ENCODE measurements at places on chromosomes 5 and 9. TPM values are rescaled to one million over a fixed set of nuclear protein-coding genes. Genes with fewer than 3 reads are reported as not detected.

- DNase-seq = no peak
Observed at GRCh38 chr5:168438349-168438748, 47.9 kb upstream of the RARS1 start.

DNA sequence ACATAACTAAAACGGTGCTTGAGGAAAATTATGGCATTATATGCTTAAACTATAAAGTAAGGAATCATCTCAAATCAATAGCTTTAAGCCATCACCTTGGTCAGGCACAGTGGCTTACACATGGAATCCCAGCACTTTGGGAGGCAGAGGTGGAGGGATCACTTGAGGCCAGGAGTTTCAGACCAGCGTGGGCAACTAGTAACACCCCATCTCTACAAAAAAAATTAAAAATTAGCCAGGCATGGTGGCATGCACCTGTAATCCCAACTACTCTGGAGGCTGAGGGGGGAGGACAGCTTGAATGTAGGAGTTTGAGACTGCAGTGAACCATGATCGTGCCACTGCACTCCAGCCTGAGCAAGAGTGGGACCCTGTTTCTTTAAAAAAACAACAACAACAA lies 22.6 kb downstream of the ACTL7A start:
- no peak for DNase-seq

PCDHB4 gene
- 0.08 TPM for polyA plus RNA-seq

- no peak for DNase-seq
Observed at GRCh38 chr5:170161069-170161468, 55.4 kb downstream of the FOXI1 start.

FRMD3 gene
- polyA plus RNA-seq = 0.19 TPM

GRCh38 chr9:137612741-137613142 lies 6.1 kb upstream of the EHMT1 start:
- DNase-seq = no peak

LAMC3 gene
- polyA plus RNA-seq = 1.4 TPM

DNA sequence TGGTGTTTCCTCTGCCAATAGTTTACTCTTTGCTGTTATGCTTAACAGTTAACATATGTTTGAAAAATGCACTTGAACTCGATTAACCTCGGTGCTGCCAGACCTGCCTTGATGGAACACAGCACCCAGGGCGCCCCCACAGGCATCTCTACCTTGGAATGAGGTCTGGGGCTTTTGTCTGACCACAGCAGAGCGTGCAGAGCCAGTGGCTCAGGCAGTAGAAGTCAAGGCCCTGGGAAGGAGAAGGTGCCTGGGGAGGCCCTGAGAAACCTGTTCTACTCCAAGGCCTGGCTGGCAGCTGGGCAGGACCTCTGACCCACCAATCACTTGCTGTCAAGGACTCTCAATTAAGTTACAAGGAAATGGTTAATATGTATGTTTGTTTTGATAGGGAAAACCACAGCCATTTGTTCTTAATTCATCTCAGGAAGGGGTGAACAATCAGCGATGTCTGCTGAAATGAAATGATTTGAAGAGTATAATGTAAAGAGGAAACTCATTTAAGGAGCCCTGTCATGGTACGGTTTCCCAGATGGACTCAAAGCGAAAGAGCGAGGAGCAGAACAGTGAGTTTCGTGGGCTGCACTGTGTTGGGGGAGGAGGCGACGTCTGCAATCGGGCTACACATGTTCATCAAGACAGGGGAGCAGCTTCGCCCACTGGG lies 21.9 kb downstream of the MACROH2A1 start:
- no peak for DNase-seq

DNA sequence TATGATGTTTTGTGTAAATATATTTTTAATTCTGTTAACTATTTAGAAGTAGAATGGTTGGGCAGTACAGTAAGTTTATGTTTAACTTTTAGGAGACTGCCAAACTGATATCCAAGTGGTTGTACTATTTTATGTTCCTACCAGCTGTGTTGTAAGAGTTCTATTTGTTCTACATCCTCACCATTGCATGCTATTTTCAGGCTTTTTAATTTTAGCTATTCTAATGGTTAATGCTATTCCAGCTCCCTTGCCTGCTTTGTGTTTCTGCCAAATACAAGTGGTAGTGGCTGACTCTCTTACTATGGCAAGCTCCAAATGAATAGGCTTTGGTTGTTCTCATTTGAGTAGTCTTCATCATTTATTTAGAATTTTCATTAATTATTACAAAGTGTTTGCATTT lies 476.4 kb downstream of the KIF4B start:
- DNase-seq = no peak

DNA sequence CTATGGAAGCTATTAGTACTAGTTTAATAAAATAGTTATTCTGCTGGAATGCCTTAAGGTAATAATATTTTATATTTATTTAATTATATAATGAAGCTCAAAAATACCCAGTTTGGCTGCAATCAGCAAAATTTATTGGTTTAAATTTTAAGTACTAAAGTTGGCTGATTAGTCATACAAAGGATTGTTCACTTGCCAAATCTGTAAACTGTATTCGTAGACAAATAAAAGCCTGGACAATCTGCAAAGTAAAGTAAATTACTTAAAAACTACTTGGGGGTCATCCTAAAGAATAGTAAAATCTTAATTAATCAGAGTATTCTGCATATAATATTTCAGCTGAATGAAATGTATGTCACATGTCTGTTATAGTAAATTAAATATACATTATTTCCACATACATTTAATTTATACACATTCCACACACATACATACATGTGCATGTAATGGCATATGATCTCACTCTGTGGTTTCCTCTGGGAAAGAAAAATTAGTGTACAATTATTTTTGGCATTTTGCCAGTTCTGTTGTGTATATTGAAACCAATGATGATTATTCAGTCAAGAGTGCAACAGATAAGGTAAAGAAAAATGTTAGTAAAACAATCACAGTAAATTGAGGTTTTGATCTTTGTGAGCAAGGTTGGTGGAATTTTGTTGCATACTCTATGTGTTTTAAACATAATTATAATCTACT lies 455.9 kb downstream of the CDH9 start:
- no peak for DNase-seq

DNA sequence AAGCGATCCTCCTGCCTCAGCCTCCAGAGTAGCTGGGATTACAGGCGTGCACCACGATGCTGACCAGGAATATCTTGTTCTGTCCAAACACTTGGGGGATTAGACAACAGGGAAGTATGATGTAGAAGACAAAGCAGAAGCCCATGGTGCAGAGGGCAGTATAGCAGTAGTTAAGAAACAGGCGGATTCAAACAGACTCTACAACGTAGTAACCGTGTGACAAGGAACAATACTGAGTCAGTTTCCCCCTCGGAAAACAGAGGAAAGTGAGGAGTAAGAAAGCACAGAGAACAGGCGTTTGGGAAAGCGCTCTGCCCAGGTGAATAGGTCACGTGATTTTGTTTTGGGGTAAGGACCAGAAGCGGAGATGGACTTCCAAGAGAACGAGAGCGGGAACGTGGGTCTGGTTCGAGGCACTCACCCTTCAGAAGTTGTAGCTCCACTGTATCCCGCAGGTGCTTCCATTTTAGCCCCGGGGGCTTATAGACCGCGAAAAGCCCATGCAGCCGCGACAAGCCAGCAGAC lies 306 bp downstream of the TRUB2 start:
- no peak for DNase-seq

DNA sequence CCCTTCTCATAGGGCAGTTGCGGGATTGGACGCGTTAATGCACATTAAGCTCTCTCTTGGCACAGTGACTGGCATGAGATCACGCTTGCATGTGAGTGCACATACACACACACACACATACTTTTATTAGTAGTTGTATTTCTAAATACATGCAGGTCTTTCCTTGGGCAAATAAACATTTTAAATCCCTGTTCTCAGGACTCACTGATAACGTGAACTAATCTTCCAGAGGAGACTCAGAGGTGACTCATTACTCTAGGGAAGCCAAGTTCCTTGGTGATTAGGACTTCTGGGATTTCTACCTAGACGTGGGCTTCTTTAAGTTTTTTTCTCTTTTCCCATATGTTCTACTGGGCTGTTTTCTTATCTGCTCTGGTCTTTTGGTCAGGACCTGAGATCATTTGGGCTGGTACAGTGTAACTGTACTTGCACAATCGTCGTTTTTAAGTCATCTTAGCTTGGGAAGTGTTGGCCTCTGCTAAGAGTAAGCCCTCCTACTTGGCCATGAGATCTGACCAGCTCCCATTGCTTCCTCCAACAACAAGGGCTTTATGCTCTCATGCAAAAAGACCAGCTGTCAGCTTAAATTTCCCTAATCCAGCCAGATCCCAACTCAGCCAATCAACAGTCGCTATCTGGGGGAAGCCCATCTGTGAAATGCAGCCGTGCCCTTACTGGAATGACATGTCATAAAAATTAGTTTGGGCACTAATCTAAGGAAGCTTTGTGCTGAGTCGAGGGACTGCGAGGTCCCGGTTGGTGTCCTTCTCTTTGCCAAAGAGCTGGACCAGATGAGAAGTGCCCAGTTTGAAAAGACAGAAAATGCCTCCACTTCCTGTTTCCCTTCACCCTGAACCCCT lies 176.4 kb upstream of the ANKRD55 start:
- DNase-seq = peak; percentile 94

DNA sequence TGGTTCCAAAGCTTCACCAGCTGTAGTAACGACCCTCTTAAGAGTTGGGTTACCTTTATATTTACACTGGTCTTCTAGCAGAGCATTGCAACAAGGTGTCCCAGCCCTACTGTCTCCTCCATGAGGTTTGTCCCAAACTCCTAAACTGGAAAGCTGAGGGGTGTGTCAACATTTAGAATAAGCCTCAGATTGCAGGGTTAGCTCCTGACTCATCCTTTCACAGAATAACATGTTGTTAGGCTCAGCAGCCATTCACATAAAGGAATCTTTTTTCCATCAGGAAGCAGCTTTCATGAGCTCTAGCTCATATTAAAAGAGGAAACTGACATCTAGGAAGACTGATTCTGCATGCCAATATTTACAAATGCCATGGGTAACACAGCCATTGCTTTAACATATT lies 238.7 kb downstream of the EFNA5 start:
- DNase-seq = peak; percentile 65

DNA sequence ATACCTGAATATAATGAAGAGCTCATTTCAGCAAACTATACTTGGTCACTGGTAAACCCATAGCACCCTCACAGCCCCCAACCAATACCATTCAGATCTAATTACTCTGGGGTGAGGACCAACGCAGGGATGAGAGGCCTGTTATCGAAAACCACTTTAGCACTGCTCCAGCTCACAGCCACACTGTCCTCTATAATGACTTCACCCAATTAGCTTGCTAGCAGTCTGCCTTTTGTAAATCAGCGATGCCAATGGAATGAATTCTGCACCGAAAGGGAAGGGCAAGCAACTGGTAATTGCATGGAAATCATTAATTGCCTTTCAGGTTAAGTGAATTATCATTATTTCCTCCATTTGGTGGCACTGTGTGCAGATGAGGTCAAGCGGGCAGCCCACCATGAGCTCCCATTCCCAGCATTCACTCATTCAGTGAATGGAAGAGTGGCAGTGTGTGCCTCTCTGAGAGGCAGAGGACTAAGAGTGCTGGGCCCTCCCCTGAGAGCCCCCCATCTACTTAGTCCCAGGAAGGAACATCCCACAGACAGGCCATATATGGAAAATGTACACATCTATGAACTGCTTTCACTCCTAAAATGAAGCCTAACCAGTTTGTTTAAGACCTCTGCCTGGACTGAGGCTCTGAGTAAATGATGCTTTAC lies 262.1 kb downstream of the SPOCK1 start:
- DNase-seq = no peak

ABLIM3 gene
- 67.8 TPM for polyA plus RNA-seq

CCDC192 gene
- polyA plus RNA-seq = not detected

DNA sequence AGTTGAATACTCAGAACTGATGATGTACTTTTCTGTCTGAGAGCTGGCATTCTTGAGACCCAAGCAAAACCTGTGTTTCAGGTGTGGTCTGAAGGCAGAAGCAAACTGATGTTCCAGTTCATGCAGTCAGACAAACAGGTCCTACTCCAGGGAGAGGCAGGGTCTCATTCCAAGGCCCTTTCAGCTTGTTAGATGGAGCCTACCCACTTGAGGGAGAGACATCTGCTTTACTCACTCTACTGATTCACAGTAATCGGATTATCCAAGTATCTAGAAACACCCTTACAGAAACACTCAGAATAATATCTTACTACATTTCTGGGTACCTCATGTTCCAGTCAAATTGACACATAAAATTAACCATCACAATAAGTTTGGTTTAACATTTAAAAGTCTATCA lies 207.8 kb downstream of the KDM4C start:
- DNase-seq = no peak

TMC1 gene
- 0.27 TPM for polyA plus RNA-seq

DNA sequence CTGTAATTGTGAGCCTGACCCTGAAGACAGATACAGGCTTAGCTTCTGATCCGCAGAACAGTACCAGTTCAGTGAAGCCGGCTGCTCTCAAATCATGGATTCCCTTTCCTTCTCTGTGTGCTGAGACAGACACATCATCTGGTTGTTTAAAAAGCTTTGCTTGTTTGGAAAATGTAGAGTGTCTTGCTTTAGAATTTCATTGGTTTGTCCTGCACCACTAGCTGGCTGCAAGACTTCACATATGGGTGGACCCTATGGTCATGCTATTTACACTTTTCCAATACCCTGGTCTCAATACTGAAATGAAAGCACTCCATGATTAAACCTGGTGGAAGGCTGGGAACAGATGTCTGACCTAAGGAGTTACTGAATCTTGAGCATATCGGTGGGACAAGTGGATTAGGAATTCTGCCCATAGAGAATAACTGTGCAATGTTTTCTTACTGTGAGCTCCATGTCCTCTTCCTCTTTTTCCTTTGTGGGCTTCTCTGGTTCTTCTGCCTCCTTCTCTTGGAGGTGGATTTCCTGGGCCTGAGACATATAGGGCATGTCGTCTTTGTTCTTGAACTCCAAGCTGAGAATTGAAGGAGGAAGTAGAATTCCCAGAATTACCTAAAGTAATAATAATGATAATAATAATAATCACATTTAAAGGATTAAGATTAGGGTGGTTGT lies 201.1 kb upstream of the KLF9 start:
- DNase-seq = no peak

HACD4 gene
- 27.1 TPM for polyA plus RNA-seq

CATSPER3 gene
- 0.32 TPM for polyA plus RNA-seq

SPINK5 gene
- not detected for polyA plus RNA-seq

GRCh38 chr9:91746357-91746756 lies 203.7 kb downstream of the ROR2 start:
- DNase-seq = no peak

GRCh38 chr5:57695179-57695578 lies 212.6 kb upstream of the ACTBL2 start:
- no peak for DNase-seq

DNA sequence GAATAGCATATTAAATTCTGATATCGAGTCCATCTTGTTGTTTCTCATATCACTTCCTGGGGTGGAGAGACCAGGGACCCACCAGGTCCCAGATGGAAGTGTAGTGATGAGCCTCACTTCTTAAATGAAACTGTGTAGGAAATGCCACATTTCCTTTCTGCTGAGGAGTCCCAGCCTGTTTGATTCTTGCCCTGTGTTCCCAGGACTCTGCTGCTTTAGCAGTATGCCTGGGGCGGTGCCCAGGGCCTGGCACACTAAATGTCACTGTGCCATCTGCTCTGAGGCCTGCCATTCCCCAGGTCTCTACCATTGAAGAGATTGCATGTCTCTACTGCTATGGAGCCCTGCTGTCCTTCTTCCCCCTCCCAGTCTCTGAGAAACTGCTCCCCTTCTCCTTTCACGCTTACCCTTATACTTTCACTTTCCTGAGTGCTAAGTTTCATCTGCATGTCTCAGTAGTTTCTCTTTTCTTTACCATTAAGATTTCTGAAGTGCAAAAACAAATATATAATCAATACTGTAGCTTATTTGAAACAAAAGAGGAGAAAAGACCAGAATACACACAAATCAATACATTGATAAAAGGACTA lies 260.4 kb downstream of the GABRB2 start:
- no peak for DNase-seq

- no peak for DNase-seq
Observed at GRCh38 chr5:141716009-141716408, 34.0 kb upstream of the ARAP3 start.

All from fibroblast of lung (primary cell).